ENCODE measurements at places on chromosomes 1 and 21.

GRCh38 chr1:245797592-245798348, 643.0 kb downstream of the KIF26B start:
- no peak for DNase-seq

GRCh38 chr1:56676571-56677035, 31.5 kb downstream of the PRKAA2 start:
- no peak for DNase-seq

GRCh38 chr1:206866062-206866461, 639 bp downstream of the IL20 start:
- no peak for DNase-seq

DNA sequence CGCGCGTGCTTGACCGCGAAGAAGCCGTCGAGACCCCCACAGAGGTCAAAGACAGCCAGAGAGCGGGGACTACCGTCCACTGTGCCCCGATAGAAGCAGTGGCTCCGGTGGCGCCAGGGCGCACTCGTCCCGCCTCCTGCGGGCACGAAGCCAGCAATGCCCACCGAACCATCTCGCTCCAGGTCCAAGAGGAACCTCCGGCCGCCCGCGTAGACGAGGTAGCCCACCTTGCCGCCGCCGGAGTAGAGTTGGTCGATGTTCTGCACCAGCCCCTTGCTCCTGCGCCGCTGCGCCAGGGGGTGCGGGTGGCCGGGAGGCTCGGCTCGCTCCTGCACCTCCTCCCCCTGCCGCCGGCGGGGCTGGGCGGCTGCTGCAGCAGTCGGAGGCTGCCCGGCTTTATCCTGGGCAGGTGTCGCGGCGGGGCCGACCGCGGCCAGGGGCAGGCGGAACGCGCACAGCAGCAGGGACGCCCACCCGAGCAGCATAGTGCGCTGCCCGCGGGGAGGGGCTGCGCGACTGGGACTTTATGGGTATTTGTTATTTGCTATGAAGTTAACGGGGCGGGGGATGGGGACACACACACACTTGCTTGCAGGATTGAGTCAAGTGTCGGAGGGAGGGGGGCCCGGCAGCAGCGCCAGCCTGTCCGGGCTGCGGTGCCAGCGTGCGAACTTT, 844 bp downstream of the ADAMTS5 start:
- DNase-seq = no peak

DNA sequence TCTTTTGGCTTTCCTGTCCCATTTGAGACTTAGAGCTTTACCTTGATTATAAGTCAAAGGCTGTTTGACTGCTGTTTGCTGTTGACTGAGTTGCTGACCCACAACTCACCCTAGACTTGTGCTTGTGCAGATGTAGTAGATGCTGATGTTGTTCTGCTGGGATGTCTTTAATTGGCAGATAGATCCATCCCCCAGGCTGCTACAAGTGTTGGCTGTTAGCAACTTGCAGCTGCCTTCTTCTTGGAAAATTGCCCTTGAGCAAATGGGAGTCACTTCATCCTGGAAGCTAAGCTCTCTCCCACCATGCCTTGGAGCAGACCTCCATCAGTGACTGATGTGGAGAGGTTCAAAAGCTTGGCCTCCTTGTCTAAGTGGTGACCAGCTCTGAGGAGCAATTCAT, 139.3 kb upstream of the KIAA0040 start:
- DNase-seq = no peak
